Stimulated activated CD4-positive, alpha-beta T cell treated with anti-CD3 and anti-CD28 coated beads, Interleukin-1b, Interleukin-23, amount 100 ng/mL, for 1 hour (primary cell): ENCODE measurements at places on chromosomes 5 and 9.

DNA sequence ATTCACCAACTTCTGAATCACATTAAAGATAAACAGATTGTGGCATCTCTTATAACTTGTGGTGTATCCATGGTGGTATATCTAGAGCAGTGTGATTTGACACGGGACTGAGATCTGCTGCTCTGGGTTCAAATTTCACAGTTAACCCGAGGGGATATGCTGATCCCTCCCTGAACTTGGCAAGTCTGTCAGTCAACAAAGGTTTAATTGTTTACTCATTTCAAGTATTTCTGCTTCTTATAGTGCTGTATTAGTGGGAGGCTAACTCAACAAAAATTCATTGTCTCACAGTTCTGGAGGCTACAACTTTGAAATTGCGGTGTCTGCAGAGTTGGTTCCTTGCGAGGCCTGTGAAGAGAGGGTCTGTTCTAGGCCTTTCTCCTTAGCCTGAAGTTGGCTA, 1175.2 kb downstream of the PTPRD start:
- no peak for DNase-seq

GRCh38 chr5:50751064-50751657, 84.7 kb downstream of the PARP8 start:
- no peak for DNase-seq

DNA sequence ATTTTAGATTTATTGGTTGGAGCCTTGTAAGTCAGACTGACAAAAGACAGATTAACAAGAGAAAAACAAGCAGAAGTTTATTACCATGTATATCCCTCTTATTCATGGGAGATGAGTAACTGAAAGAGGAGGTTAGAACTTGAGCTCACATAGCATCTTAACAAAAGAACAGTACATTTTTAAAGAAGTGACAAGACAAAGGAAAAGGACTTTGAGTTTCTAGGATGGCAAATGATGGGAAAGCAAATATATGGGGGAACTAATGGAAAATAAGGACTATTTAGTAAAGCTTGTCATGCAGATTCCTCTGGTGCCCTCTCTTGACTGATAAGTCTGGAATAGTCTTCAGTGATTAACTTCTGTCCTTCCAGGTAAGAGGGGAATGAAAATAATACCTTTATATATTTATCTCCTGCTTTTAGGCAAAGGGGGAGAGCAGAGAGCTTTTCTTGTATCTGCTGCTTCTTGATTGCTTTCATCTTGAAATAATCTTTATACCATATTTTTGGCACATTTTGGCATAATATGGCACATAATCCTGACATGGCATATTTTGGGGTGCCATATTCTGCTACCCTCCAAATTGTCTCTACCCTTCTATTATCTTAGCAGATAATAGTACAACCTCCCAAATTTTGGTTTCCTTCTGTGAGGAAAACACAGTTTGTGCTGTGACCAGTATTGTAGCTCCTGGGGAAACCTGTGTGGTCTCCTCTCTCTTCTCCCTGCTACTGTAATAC, 206.8 kb downstream of the TMC1 start:
- DNase-seq, result no peak

DNA sequence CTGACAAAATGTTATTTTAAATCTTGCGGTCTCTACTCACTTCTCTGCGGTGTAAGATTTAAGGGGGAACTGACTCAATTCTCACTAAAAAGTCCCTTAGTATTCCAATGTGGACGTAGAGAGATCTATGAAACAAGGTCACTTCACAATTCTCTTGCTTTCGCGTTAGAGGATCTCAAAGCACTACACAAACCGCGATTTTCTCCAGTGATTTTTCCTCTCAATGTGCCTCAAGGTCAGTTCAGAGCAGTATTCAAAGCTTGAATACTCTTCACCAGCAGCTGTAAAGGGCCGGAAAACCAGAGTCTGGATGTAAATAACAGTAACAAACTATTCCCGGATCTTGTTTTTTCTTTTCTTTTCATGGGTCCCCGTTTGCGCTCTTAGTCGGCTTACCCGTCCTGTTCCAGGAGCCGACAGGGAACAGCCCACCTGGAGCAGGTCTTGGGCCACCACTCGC, 128.2 kb downstream of the TMEM161B start:
- no peak for DNase-seq

DNA sequence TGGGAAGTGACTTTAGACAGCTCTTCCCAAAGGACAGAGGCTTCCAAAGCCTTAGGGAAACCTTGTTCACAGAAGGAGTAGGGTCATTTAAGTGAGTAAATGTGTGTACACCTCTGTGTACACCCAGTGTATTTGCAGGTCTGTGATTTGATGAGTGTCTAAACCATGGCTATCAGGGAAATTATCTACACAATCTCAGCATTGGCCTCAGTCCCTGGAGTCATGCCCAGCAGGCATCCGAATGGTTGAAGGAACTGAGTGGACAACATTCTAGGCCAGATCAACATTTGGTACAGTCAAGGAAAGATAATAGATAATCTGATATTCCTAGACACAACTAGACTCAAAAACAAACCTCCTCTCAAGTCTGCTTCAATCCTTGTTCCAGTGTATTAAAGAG, 258.4 kb upstream of the DAPK1 start:
- DNase-seq, result no peak

- no peak for DNase-seq
These were observed 1.7 kb downstream of the SMIM3 start for GRCh38 chr5:150780187-150780692.

DNA sequence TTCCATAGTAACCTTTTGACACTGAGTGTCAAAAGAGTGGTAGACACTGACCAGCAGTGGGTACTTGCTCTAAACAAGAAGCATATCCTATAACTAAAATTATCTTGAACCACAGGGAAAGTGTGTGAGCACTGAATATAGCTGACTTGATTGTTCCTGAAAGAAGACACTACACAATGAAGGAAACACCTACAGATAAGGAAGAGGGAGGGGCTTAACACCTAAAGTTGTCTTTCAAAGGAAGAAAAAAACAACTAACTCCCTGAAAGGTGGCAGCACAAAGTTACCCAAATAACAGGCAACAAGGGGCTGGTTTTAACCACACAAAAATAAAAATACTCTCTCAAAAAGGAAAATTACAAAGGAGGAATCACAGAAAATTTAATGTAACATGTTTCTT, 6.6 kb downstream of the ELAVL2 start:
- no peak for DNase-seq

DNA sequence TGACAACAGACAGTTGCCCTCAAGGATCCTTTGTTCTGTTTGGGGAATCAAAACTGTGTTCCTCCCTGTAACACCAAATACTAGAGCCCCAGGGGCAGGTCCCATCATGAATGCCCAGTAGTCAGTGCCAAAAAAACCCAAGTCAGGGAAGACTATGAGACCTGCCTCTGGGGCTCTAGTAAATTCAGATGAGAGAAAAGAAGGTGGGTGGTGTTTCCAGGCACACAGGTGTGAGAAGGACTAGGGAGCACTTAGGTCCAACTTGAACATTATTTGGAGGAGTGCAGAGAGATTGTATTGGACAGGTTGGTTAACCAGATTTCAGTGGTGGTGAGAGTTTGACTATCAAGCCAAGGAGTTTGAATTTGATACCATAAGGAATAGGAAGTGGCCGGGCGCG, 52.0 kb downstream of the SLC22A5 start:
- no peak for DNase-seq

DNA sequence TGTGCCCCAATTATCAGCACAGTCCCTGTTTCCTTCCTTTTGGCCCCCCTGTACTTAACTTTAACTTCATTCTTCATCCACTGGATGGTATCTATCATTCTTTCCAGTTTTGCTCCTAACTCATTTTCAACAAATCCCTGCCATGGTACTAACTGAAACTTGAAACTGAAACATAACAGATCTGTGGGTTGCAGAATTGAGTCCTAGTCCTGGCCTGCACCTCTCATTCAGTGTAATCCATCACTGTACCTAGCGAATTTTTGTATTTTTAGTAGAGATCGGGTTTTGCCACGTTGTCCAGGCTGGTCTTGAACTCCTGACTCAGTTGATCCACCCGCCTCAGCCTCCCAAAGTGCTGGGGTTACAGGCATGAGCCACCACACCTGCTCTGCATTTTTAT, 15.3 kb upstream of the PIK3R1 start:
- DNase-seq, result no peak

- DNase-seq, result no peak
These were observed 50.9 kb downstream of the EXD3 start for GRCh38 chr9:137371946-137372651.

GRCh38 chr9:112166176-112167140, 8.6 kb downstream of the SUSD1 start:
- DNase-seq, result no peak

DNA sequence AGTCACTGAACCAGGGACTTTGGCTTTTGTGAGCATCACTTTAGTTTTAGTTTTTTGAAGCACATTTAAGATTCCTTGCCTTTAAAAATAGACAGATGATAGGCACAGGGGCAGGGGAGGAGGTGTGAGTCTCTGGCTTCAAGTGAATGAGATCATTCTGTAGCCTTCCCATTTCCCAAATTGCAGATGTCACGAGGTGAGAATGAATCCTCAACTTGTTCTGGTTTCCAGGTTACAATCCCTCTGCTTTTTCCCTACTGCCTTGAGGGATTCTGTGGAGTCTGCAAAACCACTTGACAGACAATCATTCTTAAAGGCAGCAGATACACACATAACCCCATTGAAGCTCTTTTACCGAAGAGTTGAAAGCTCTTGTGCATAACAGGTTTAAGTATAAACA, 332.4 kb downstream of the DMAC1 start:
- no peak for DNase-seq

GRCh38 chr5:157072508-157072907, 13.6 kb upstream of the HAVCR1 start:
- DNase-seq, result no peak

GRCh38 chr9:71589612-71590011, 178.7 kb downstream of the CEMIP2 start:
- no peak for DNase-seq

GRCh38 chr5:66511491-66511890, 84.7 kb upstream of the MAST4 start:
- no peak for DNase-seq

DNA sequence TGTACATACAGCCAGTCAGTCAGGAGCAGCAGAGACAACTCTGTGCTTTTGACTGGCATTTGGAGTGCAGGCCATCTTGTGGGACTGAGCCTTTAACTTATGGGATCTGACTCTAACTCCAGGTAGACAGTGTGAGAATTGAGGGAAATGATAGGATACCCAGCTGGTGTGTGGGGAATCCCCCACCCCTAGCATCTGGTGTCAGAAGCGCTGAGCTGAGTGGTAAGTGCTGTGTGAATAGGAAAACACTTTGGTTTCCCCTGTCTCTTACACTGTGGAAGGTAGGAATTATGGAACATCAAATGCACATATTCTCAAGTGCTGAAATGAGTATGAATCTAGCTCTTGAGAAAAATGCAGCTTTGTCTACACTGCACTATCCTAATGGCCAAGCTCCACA, 43.9 kb downstream of the CCDC125 start:
- DNase-seq, result no peak

- no peak for DNase-seq
These were observed 10.9 kb upstream of the MRPS30 start for GRCh38 chr5:44797841-44798240.

GRCh38 chr9:92657296-92658094, 12.4 kb downstream of the IPPK start:
- no peak for DNase-seq

GRCh38 chr5:57155033-57155432, 18.8 kb upstream of the GPBP1 start:
- DNase-seq, result no peak

DNA sequence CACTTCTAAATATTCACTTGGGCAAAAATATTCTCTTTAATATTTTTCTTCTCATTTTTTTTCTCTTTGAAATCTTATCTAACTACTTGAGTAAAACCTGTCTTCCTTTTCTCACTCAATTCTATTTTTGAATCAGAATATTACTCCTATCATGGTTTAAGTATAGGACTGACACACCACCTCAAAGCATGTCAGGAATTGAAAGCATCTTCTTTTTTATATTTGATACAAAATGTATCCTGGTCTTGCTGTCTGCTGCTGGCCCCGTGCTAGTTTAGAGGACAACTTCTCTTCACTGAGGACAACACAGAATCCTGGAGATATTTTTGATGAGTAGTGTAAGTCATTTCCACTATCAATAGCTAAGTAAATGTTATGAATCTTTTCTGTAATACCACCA, 383.6 kb downstream of the GADD45G start:
- DNase-seq, result no peak

DNA sequence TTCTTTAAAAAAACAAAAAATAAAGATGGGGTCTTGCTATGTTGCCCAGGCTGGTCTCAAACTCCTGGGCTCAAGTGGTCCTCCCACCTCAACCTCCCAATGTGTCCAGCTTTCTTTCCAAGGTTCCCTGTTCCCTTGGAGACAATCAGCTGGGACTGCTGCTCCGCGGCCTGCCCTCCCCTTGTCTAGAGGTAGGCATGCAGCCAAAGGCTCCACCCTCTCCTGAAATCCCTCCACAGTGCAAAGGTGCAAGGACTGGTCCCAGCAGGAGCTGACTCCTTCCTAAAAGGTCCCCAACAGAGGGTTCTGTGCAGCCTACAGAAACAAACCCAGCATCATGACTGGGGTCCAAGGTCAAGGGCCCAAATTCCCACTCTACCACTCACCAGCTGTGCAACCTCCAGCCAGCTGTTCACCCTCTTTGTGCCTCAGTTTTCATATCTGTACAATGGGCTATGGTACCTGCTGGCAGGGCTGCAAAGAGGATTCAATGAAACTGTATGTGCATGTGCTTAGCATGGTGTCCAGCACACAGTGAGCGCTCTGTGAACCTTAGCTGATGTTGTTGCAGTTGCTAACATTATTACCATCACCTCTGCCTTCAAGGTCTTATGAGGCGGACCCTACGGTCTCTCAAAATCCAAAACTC, 47.5 kb downstream of the BARX1 start:
- DNase-seq, result no peak

DNA sequence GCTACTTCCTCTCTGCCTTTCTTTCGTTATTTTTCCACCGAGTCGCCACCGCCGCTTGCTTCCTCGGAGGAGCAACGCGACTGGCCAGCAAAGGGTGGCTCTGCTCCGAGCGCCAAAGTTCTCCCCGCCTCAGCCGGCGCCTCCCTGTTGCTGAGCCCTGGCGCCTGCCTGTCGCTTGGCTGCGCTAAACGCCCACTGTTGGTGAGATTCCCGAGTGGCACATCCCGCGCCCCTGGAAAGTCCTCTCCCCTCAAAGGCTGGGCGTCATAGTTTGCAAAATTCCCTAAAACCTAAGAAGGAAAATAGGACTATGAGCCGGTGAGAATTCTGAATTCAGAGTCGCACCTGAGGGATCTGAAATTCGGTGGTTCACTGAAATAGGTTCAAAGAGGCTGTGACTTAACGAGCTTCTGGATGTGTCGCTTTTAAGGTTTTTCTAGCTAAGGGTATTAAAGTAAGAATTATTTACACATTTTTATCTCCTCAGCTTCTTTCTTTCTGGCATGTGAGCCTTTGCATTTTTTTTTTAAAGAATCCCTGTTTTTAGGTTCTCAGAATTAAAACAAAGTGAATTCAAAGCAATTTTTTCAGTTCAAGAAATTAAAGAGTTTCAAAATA, at the start of gene GRIN3A:
Gene GRIN3A, minus strand, starts transcription at position 82 of the 618 bp plus-strand sequence. CDS start 668 bp downstream, outside the sequence.
- DNase-seq, result no peak

- DNase-seq, result no peak
These were observed 24.3 kb upstream of the ENHO start for GRCh38 chr9:34546834-34547827.
